ENCODE measurements at places on chromosomes 6 and 20.

GRCh38 chr6:21873562-21873961, 280.0 kb downstream of the SOX4 start:
- DNase-seq: peak; percentile 35

GRCh38 chr6:157222201-157222981, 100.9 kb downstream of the TMEM242 start:
- no peak for DNase-seq

DNA sequence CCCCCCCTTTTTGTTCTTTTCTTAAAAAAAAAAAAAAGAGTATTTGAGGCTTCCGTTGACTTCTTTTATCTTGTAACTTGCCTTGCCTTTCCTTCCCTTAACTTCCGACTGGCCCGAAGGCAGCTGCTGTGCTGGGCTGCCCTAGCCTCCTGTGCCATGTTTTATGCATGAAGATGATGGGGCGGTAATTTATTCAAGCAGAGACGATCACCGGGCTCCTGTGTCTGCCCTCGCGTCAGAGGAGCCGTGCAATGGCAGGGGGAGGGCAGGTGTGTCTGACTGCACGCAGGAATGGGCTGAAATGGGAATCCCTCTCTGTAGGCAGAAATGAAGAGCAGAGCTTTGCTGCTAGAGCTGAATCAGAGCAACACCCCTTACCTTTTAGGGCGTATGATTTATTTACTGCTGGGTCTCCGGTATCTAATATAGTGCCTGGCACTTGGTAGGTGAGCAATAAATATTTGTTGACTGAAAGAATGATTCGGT, 106.3 kb upstream of the RIPOR2 start:
- DNase-seq: no peak

DNA sequence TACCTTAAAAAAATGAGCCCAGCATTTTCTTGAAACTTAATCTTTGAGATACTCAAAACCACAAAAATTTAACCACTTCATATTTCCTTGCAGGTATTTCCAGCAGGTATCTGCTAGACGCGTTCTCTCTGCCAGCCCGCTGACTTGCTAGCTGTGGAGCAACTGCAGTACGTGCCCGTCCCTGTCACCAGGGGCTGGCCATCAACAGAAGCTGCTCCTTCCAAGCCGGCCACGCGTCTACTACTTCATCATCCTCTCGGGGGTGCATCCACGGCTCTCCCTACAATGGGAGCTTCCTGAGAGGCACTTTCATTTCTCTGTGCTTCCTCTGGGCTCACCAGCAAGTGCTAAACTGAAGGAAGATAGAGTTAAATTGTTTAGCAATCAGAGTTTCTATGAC, 132.4 kb downstream of the DTNBP1 start:
- no peak for DNase-seq

GRCh38 chr6:1595271-1596087, 14.2 kb upstream of the FOXC1 start:
- no peak for DNase-seq

GRCh38 chr6:131317516-131317915, 182.2 kb downstream of the AKAP7 start:
- no peak for DNase-seq

DNA sequence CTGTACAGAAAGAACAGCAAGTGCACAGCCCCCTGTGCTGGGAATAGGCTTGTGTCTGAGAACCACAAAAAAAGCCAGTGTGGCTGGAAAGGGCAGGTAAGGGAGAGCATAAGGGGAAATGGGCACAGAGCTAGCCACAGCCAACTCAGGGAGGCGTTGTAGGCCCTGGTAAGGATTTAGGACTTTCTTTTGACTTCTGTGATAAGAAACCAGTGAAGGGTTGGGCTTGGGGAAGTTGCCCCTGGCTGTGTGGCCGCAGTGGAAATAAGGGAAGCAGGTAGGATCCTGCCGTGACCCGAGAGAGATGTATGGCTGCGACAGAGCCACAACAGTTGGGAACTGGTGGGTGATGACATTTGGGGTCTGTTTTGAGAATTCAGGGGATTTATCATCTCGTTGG, 30.0 kb upstream of the PHACTR2 start:
- no peak for DNase-seq

DNA sequence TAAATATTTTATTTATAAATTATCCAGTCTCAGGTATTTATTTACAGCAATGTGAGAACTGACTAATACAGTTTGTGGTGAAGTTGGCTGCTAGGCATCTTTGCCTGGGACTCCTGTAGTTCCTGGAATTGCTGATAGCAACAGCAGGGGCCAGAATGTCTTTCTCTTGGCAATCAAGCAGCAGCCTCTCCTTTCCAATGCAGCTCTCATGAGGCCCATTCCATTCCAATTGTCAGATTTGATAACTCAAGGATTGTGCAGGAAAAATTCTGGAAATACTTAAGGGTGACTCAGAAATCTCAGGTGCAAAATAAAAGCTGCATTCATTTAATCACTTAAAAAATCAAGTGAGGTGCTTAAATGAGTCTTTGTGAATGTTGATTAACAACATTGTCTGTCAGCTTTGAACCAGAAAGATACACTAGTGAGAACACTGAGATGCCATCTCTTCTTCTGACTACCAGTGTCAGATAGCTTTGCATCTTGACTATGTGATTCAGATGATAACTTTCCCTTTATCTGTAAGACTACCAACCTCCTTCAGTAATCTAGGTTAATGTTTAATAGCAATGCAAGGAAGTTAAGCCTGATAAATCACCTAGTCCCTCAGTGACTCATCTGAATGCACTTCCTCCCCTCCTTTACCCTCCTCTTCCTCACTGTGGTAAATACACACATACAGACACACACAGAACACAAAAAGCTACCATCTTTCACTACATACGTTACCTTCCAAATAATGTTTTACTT, 32.1 kb upstream of the COL21A1 start:
- DNase-seq: peak; percentile 49

DNA sequence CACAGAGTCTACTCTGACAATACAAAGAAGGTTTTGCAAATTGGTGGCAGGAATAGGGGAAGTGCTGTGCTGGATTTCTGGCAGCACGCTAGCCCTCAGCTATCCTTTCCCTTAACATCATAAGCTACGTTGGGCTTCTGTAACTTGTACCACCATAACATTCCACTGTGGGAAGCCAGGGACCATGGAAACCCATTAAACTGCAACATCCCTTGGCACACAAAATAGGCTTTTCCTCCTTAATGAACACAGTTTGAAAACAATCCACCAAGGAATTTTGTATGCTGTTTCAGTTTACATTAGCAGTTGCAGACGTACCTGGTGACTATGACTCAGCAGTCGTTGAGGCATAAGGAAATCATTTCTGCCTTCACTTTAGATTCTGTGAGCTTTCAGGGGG, 203.9 kb upstream of the RAB32 start:
- DNase-seq: peak; percentile 22

DNA sequence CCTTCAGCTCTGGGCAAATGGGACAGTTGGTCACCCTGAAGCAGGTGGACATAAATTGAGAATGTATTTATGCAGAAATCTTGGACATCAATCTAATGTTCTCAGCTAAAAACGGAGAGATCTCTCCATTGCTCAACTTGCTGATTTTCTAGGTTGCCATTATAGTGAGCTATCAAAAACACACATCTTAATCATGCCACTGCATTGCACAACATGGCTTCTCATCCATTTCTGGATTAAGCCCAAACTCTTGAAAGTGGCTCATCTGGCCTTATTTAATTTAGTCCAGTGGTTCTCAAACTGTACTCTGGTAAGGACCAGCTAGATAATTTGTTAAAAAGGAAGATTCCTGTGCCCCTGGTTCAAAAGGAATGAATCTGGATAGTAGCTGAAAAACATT, 324.9 kb upstream of the CITED2 start:
- no peak for DNase-seq

GRCh38 chr6:134878136-134878535, 71.8 kb downstream of the ALDH8A1 start:
- DNase-seq: no peak

DNA sequence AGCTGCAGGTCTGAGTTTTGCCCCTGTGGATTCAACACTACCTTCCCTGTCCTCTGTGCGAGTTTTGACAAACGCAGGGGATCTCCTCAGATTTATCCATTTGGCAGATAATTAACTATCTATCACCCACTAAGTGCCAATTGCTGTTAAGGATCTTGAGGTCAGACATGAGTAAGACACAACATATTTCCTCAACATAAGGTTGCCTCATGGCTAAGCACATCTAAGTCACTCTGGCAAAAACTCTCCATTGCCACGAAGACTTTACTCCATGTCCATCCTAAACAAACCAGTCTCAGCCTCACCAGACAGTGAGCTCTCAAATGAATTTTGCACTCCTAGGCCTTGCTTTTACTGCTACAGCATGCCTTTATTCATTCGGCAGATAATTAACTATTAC, 408.4 kb downstream of the MAFB start:
- DNase-seq: no peak

All from urothelium cell line (cell line).